Left hindlimb (tissue), 1 donor: ENCODE measurements at places on chromosomes 2 and 18.

DNA sequence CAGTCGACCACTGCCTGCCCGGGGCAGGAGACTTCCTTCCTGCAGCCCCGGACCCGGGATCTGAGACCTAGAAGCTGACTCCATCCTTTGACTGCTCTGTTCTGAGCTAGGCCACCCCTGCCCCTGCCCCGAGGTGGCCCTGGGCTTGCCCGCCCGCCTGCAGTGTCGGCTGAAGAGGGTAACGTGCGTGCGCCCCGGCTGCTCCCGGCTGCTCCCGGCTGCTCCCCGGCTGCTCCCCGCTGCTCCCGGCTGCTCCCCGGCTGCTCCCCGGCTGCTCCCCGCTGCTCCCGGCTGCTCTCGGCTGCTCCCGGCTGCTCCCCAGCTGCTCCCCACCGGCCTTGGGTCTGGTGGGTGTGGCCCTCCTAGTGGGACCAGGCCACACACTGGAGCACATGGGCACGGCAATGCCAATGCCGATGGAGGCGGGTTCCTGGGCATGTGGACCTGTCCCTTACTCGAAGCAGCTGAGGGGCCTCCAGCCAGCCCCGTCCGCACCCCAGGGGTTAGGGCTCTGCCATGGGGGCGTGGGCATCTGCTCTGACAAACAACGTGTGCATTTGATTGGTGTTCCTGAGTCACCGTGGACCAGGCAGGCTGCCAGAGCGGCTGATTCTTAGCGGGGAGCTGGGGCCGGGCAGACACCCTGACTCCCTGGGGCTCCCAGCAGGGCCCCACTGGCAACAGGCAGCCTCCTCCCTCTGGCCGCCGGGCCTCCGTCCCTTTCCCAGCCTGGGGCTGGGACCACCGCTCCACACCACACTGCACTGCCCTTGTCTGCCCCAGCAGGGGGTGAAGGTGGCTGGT, 2.0 kb upstream of the GAL3ST2 start:
- DNase-seq: peak; percentile 12

- no peak for DNase-seq
Observed at GRCh38 chr2:74966887-74967286, 8.4 kb downstream of the POLE4 start.

DNA sequence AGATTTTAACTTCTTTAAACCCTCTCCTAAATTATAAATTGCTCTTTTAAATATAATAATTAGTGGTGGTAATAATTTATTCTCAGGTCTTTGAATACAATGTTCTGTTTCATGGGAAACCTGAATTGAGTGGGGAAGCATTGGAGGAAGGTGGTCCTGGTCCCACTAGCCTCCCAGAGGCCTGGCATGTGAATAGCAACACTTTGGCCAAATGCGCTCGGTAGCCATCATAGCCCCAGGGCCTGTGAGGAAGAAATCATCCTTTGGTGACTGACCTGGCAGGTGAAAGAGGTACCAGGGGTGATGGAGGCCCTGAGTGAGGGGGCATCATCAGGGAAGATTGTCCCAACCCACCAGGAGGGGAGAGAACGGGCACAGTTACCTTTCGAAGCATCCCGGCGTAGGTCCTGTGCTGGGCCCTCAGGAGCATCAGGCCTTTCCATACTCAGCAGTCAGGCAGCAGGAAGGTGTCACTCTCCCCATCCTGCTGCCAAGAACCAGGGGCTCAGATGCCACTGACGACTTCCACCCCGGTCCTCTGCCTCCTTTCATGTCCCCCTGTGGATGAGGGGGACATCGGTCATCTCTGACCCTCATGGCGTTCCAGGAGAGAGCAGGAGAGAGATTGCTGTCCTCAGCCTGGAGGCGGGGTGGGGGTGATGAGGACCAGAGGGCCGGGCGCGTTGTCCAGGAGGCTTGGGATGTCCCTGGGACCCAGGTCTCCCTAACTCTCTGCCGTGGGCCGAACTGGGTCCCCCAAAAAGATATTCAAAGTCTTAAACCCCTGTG, 78.6 kb upstream of the HPCAL1 start:
- peak; percentile 25 for DNase-seq

- DNase-seq: no peak
Observed at GRCh38 chr18:74926051-74926450, 282.9 kb downstream of the PTGR3 start.

- no peak for DNase-seq
Observed at GRCh38 chr18:12313530-12314245, 5.6 kb downstream of the TUBB6 start.

GRCh38 chr2:231033147-231034132, 3.9 kb upstream of the C2orf72 start:
- no peak for DNase-seq

GRCh38 chr18:76491473-76491775, 3.6 kb downstream of the ZNF516 start:
- peak; percentile 89 for DNase-seq

GRCh38 chr18:48790869-48791635, 159.7 kb downstream of the SMAD7 start:
- no peak for DNase-seq

GRCh38 chr2:129831018-129831417, 148.4 kb upstream of the RAB6C start:
- no peak for DNase-seq

DNA sequence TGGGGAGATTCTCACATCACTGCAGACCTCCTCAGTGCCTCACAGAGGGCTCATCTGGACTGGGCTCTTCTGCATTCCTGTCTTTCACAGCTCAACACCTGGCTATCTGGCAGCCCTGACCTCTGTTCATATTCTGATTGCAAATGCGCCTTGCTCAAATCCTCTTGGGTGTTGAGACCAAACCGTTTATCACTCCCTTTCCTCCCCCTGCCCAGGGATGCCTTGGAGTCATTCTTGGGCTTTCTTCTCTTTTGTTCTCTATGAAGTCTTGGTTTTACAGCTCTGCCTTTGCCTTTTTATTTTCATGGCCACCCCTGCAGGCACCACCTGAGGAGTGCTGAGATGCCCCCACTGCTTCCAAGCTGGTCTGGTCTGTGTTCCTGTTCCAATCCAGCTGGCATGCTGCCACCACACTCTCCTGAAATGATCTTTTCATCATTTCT, 26.3 kb downstream of the TUBB6 start:
- DNase-seq: no peak
